ENCODE measurements at places on chromosomes 6 and 20.
A peak's percentile ranks its signal among the peaks of the same experiment; 100 is the strongest.

GRCh38 chr20:49381558-49382493 is 100.6 kb downstream of the KCNB1 start:
- no peak for DNase-seq

DNA sequence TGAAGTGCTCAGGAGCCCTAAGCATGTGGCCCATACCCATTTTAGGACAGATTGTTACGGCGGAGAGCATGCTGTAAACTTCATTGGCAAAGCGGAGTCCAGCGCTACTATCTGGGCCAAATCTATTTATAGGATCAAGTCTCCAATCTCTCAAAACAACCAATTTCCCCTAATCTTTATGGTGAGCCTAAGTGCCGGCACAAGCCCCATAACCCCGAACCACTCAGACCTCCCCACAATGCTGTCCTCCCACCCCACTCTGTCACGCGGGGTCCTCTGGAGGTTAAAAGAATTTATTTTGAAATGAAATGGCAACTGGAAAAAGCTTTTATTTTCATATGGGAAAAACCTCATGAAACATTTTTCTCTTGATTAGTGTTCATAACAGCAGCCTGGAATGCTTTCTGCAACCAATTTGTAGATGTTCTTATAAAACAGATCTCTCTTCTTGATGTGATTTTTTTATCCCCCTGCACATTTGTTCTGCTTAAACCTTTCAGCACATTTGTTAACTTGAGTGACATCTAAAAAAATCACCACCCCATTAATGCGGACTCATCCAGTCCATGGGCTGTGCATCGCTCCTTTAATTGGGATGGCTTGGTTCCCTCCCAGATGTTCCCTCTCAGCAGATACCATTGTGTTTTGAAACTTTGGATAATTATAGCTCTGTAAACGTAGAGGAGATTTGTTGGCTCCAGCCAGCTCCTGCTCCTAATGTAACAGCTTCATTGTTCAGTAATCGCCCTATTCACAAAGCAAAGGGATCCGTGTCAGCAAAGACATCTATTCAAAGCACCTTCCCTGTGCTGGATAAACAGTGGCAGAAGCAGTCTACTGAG is 323.6 kb downstream of the CD83 start:
- DNase-seq = no peak

DNA sequence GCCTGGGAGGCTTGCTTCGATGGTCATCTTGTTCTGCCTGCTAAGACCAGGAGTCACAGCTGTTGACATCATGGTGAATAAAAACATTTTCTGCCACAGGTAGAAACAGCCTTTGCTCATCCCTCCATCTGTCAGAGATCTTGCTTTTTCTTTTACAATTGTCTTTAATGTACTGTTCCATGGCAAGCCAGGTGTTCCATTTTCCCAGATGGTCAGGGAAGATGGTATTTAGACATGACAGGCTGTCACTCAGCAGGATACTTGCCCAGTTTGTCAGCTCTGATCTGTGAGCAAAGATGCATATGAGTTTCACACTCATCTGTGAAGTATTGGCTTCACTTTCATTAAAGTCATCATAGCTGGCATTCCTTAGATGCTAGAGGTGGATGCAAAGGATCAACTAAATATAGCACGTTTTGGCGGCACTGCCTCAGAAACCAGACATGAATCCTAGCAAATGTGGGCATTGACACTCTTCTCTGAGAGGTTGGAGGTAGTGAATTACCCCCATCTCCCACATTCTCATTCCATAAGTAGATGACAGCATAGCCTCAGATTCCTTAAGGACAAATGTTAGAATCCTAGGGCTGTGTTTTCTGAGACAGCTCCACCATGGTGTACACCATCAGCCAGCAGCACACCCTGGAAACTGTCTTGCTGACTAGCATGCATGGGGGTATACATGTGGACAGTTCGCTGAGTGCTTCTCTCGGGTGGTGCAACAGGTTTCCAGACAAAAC is 4.2 kb downstream of the SSTR4 start:
- DNase-seq = no peak

GRCh38 chr20:56247954-56248782 is at the start of gene MC3R:
Gene MC3R, plus strand, starts transcription at chr20:56248732. Its CDS starts 112 bp downstream, at chr20:56248844.
- DNase-seq = no peak

DNA sequence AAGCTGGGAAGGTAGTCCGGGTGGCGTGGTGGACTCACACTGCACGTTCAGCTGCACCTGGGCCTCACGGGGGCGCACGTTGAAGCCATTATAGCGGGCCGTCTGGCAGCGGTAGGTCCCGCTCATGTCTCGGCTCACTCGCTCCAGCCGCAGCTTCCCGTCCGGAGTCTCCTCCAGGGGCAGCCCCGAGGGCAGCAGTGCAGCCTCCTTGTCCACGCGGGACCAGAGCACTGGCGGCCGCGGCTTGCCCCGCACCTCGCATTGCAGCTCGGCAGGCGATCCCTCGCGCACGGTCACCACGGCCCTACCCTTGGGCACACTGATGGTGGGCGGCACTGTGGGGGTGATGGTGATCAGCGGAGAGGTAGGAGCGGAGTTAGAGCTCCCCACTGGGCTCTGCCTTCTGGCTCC is 47.6 kb downstream of the MDGA1 start:
- DNase-seq = no peak

GRCh38 chr6:44266347-44266746 is 996 bp upstream of the NFKBIE start:
- no peak for DNase-seq

DNA sequence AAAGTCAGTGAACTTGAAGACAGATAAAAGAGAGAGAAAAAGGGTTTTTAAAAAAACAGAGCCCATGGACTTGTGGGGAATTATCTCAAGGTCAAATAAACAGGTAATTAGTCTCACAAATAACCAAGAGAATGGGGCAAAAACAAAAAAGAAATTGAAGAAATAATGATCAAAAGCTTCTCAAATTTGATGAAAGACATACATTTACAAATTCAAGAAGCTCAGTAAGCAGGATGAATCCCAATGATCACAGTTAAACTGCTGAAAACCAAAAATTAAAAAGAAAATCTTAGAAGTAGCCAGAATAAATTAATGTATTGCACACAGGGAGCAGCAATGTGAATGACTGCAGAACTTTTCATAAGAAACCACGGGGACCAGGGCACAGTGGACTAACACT is 112.5 kb upstream of the EMILIN3 start:
- DNase-seq = no peak

GRCh38 chr6:32255199-32256153 is 31.6 kb upstream of the NOTCH4 start:
- no peak for DNase-seq

GRCh38 chr20:9412309-9412708 is 102.1 kb upstream of the LAMP5 start:
- no peak for DNase-seq

DNA sequence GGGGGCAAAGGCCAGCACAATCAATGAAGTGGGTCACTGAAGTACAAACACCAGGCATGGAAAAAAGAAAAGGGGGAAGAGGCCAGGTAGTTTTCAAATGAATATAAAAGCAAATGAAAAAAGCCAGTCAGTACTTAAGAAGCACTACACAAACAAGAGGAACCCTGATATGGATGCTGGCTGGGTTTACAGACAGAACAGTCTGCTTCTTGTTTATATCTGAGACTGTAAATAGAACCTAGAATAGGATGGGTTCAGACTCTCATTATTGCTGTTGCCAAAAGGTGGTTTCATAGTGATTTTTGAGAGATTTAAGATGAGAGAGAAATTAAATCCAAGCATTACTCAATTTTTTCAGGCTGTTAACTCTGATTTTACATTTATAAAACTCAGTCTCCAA is 24.1 kb downstream of the USP45 start:
- no peak for DNase-seq

DNA sequence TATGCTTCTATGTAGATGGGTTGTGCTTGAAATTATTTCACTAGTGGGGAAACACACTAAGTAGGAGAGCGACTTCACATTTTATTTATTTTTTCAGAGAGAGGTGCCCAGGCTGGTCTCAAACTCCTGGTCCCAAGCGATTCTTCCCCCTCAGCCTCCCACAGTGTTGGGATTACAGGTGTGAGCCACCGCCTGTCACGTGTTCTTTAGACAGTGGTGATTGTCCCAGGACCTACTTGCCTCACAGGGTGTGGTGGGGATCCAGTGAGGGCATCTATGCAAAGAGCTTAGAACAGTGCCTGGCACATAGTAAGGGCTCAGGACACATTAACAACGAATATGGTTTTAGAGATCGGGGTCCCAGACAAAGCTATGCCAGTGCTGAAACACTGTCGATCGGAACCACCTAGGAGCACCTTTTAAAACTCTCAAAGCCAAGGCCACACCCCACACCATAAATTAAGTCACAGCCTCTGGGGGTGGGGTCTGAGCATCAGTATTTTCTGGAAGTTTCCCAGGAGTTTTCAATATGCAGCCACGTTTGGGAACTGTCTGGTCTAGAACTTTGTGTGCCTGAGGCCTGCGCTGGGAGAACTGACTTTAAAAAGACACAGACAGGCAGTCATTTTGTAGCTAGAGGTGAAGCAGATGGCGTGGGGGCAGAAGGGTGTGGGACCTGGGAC is 4.8 kb upstream of the BCAS4 start:
- DNase-seq = no peak

GRCh38 chr6:127854009-127854408 is 46.8 kb downstream of the THEMIS start:
- DNase-seq = no peak

- DNase-seq = no peak
Observed at GRCh38 chr6:97850458-97851212, 567.6 kb upstream of the MMS22L start.

GRCh38 chr6:153392156-153392555 is 261.1 kb upstream of the RGS17 start:
- no peak for DNase-seq

DNA sequence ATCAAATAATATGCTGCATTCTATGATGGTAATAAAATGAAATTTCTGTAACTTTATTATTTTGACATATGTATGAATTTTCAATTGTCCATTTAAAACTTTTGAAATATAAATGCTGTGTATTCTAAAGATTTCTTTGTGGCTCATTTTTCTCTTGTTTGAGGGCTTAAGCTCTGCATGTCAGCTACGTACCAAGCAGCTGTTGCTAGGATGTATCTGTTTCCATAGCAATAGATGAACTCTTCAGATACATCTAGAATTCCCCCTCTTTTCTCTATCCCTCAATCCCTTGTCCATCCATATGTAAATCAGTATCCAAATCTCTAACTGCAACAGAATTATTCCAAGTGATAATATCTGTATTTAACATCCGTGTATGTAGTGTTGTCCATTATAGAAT is 76.5 kb upstream of the OPRM1 start:
- DNase-seq = no peak

GRCh38 chr6:169833258-169833794 is 81.9 kb downstream of the ERMARD start:
- no peak for DNase-seq

DNA sequence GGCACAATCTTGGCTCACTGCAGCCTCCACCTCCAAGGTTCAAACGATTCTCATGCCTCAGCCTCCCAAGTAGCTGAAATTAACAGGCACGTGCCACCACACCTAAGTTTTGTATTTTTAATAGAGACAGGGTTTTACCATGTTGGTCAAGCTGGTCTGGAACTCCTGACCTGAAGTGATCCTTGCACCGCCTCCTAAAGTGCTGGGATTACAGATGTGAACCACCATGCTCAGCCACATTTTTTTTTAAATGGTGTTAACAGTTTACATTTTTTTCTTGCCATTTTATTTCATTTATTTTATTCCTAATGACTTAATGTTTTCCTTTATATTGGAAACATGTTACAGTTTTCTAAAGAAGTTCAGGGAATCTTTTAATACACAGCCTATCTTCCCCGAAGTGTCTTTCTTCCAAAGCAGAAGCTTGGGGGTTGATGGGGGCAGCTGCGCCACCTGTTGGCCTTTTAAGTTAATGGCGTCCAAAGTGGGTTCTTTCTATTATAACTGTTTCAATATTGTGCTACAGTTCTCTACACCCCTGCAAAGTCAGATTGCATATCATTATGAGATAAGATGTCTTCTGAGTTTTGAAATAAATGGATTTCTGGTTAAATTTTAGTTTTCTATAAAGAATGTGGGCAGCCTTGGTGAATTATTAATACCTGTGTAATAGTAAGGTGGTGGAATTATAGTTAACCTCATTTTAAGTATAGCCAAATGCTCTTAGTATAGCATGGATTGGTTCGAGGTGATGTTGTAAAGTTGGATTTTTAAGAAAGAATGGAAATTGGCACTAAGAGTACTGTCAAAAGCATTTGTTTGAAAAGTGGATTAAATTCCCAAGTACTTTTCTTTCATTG is 42.0 kb upstream of the PLCG1 start:
- peak; percentile 10 for DNase-seq

DNA sequence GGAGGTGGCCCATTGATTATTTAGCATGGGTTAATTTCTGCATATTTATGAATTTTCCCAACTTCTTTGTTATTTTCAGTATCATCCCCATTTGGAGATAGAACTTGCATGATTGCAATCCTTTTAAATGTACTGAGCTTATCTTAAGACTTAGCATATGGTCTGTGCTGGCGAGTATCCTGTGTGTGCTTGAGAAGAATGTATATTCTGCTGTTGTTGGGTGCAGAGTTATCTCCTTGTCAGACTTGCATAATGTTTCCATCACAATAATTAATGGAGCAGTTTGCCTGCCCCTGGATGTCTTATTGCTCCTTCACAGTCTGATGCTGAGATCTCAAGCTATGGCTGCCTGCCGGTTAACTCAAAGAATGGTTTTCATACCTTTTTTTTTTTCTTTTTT is 112.6 kb downstream of the CDYL start:
- no peak for DNase-seq

- DNase-seq = no peak
Observed at GRCh38 chr6:28719275-28719940, 193.7 kb downstream of the GPX5 start.

DNA sequence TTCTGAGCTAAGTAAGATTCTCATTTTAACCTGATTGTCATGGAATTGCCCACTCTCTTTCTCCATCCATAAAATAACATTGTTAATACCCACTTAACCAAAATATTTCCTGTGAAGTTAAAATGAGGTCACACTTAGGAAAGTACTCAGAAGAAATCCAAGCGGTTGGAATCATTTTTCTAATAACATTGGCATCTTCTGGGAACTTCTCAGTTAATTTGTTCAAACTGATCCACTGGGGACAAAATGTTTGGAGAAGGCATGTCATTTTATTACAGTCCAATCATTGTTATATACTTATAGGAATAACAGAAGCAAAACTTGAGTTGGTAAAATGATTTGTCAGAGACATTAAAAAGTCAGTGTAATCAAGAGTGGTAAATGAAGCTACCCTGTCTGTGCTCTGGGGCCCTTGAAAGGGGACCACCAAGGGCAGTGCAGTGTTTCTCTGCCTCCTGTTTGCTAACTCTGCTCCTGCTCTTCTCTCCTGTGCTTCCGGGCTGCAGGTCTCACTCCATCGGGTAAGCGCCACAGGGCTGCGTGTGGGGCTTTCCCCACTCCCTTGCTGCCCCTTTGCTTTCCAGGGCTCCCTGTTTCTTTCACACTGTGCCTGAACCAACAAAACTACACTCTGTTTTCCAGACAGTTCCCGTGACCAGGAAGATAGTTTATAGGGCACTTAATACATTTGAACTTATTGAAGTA is 50.1 kb downstream of the HDDC2 start:
- no peak for DNase-seq

DNA sequence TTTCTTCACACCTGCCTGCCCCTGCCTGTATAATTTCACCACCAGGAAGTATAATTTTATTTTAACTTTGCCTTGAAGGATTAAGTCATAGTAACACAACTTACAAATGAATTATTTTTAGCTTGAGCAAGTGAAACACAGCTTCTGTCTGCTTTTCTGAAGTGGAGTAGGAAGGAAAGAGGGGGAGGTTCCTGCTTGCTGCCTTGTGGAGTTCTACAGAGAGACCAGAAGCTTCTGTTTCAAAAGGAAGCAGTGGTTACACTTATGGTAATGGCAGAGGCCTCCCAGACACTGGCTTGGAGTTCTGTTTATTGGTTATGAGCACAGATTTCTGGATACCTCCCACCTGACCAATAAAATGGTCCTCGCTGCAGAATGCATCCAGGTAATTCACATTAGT is 159.6 kb downstream of the TMEM200A start:
- no peak for DNase-seq

All from activated CD4-positive, CD25-positive, alpha-beta regulatory T cell (primary cell).